Urinary bladder (tissue), 4 donors: ENCODE measurements at places on chromosomes 2 and 18. TPM values are rescaled to one million over a fixed set of nuclear protein-coding genes. Genes with fewer than 3 reads are reported as not detected.

DNA sequence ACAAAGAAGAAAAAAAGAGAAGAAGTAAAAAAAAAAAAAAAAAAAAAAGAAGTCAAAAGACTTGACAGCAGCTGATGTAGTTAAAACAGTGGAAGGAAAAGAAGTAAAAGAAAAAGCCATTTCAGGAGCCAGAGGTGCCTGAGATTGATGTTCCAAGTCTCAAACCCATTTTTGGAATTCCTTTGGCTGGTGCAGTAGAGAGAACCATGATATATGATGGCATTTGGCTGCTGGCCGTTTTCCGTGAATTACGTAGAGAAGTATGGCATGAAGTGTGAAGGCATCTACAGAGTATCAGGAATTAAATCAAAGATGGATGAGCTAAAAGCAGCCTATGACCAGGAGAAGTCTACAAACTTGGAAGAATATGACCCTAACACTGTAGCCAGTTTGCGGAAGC lies 7.6 kb upstream of the CHST10 start:
- no peak for DNase-seq

- no peak for DNase-seq
These were observed 99.1 kb downstream of the ALPK2 start for GRCh38 chr18:58529714-58530354.

DNA sequence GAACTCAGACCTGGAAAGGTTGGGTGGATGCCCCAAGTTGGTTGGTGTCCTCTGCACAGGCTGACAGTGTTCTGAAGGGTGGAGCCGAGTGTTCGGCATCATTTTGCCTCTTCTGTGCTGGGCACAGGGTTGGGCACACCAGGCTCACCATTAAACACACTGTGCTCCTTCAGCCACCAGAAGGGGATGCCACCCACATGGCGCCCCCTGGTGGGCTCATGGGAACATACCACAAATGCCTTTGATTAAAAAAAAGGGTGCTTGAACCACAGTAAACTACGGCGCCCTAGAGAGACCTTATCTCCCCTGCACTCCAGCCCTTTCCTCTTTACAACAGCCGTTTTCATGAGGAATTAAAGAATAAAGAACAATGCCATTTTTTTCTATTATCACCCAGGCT lies 89.4 kb downstream of the CELF4 start:
- no peak for DNase-seq

DNA sequence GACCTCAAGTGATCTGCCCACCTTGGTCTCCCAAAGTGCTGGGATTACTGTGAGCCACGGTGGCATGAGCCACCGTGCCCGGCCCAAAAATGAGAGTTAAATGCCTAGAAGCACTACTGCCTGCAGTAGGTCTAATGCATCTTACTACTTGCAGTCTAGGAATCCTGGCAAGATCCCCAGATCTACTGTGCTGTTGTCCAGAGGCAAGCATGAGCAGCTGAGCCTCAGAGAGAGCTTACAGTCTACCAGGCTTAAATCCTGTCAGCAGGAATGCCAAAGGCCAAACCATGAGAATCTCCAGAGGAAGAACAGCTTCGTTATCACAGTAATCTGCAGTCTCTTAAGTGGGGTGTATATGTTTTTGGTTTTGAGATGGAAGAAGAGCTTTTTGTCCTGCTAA lies 54.4 kb downstream of the XRCC5 start:
- DNase-seq = no peak

DNA sequence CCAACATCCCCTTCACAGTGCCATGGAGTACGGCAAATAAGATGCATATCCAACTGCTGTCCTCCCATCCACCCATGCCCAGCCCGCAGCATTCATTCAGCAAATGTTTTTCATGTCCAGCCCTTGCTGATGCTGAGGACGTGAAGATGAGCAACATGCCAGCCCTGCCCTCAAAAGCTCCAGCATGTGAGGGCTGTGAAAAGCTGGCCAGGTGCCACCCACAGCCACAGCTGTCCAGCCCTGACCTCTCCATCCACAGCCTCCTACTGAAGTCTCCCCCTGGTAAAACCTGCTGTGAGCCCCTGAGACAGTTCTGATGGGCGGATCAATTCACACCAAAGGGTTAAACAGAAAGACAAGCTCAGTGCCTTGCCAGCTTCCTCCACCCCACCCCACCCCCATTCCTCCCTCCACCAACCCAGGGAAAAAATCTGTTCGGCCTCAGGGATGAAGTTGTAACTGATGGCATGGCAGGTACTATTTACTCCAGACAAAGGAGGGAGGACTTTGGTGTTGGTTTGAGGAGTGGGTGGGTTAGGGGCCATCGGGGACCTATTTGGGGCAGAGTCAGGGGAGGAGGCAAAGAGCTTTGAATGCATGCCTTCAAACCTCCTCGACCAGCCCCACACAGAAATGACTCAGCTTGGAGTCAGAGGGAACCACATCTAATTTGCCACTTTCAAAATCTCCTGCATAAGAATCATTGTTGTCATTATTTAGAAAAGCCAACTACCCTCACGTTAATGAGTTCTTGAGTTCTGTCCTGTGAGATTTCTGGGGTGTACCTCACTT lies 4.3 kb downstream of the ZBTB7C start:
- no peak for DNase-seq

DNA sequence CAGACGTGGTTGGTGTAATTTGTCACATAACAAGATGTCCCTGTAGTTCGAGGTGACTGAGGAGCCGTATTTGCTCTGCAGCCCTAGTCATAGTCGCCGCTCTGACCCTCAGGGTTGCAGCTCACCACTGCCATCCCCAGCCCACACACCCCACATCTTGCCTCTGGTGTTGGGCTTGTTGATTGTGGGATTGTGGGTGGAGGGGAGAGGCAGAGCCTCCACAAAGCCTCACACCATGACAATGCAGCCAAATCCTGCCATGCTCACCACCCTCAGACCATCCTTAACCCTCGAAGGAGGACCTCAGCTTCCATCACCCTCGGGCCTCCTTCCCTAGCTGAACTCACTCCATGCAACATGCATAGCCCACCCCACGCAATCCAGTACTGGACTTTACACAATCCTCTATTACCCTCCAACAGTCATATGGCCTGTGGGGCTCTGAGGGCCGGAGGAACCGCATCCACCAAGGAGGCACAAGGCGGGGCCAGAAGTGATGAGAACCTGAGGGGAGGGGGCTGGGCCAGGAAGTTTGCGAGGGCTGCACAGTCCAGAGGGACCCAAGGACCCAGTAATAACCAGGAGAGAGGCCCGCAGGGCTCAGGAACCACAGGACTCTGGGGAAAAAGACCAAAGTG lies 11.6 kb downstream of the PKDCC start:
- DNase-seq = no peak

The FAM237A gene
- not detected for total RNA-seq

DNA sequence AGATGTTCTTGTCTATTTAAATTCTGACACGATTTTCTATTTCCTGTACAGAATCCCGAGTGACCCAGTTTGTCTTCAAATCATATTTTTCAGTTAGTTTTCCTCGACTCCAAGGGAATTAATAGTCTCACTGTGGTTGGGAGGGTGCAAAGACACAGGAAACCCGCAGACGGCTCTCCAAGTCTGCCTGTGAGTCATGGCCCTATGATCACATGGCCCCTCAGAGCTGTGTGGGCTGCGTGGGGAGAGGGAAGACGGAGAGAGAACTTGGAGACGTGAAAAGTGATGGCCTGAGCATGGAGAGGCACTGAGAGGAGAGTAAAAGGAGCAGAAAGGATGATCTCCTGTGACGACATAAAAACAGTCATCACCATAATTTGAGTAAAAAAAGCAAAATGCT lies 989.9 kb downstream of the DCDC2C start:
- DNase-seq = no peak

DNA sequence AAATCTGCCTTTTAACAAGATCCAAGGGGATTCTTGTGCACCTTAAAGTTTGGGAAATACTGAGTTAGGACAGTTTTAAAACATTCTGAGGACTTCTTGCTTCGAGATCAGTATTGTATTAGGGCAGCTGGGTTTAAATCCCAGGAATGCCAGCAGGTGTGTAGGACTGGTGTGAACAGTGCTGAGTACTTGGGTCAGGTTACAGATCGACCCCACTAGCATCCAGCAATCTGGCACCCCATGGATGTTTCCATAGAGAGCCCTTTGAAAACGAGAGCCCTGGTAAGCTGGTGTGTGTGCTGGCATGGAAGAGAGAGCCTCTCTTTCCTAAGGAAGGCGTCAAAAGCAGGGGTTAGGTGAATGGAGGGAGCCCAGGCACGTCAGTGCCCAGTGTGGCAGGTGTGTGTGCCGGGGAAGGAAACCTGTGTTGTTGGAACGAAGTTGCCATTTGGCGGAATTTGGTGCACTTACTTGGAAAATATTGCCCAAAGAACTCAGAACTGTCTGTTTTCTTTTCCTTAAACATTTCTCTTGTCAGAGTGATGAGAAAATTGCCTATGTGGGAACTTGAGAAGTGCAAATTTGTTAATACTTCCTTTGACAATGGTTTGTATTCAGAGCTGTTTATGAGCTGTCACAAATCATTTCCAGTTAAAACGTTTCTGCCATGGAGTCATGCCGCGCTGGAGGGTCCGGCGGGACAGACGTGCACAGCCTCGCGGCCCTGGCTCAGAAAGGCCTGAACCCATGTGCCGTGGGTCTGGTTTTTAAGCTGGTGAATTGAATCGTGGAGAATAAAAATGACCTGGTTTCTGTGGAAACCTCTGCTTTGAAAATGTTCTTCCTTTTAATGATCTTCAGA lies 38.1 kb downstream of the LDLRAD4 start:
- no peak for DNase-seq

DNA sequence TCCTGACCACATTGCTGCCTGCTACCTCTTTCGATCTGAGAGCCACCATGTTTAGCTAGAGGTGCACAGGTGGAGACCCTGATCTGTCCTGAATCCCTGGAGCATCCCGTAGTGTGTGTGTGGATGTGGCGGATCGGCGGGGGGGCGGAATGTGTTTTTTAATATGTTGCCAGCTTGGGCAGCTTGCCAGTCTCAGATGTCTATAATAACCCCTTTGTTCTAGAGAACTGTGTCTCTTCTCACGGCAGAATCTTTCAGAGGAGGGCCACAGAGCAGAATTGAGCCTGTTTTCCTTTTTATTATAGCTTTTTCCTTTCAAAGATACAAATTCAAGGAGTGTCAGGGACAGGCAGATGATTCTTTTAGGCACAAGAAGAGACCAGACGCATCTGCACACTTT lies 934.1 kb upstream of the KLHL29 start:
- DNase-seq = no peak

DNA sequence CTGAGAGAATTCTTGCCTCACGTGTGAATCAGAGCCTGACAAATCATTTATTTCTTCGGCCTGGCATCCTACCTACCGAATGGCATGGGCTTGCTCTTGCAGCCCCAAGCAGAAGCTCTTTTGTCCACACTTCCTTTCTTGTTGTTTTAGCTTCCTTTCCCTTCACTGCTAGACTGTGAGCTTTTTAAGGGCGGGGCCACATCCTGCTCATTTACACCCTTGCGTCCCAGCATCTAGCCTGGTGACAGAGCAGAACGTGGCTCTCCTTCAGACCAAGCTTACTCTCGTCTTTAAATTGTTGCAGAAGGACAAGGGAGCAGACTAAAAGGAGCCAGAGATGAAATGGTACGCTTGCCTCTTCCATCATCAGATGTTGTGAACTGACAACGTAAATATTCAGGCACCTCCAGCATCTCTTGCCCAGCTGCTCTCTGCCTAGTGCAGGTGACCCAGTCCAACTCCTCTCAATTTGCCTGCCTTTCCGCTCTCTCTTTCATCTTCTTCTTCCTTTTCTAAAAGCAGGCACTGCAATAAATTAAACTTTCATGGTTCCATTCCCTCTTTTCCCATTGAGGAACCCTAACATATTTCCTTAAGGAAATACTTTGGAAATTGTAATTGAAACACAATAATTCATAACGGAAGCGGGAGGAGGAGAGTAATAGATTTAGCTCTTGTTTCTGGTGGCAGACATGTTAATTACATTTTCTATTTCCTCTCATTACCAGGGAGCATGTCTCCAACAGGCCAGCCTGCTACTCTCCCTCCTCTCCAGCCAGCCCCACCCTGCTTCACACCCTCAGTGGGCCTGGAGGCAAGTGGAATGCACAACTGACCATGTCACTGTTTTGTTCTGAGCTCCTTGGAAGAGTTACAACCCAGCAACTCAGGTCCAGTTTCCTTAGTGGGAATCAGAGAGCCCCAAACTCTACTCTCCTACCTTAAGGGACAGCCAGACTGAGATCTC lies 228.1 kb upstream of the TRIB2 start:
- DNase-seq = no peak

DNA sequence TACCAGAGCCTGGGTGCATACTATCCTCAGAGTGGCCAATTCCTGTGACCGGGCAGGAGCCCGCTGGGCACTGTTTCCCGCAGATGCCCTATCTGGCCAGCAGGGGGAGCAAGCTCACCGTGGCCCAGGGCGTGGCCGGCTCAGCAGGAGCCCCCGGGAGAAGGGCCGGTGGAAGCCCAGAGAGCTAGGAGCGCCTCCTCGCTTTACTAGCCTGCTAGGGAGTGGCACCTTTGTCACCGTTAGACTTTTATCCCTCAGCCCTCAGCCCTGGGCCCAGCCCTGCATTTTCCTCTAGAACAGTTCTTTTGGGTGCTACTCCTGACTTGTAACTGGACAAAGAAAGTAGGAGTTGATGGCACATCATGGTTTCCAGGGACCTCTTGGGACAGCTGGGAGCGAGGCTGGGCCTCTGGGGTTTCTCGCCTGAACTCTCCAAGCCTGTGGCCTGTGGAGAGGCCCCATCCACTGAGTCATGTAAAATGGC lies 24.0 kb downstream of the TMEM177 start:
- no peak for DNase-seq

- DNase-seq = no peak
These were observed 13.4 kb upstream of the EVA1A start for GRCh38 chr2:75574106-75574505.

DNA sequence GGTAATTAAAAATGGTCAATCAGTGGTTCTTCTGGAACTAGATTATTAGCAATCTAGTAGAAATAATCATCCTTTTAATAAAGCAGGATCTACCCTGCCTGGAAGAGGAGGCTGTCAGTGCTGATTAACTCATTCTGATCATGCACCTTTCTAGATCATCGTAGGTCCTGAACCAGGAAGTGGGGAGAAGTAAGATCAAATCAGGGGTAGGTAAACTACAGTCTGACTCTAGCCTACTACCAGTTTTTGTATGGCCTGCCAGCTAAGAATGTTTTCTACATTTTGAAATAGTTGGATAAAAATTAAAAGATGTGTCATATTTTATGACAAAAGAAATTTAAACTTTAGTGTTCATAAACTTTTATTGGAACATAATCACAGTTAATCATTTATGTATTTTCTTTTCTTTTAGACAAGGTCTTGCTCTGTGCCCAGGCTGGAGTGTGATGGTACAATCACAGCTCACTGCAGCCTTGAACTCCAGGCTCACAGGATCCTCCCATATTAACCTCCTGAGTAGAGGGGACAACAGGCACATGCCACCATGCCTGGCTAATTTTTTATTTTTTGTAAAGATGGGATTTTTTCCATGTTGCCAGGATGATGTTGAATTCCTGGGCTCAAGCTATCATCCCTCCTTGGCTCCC lies 36.1 kb downstream of the C18orf54 start:
- DNase-seq = no peak

The TMEM178A gene
- 5.2 TPM for total RNA-seq
